ENCODE measurements at places on chromosomes 3 and 15.

- DNase-seq = no peak
Measured at GRCh38 chr3:126671521-126671920, 16.6 kb upstream of the TXNRD3 start.

DNA sequence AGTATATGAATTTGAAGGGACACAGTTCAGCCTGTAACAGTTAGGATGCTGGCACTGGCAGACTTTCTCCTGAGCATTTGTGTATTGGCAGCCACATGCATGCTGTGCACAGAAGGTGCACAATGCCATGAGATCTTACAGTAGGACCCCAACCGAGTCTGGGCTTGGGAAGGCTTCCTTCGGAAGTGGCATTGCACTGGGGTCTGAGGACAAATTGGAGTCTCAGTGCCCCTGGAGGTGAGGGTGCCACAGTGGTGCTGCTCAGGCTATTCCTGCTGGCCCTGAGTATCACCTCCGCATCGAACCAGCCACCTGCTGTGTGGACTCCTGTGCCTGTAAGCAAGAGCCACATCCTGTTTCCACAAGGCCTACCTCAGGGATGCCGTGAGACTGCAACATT lies 99.5 kb downstream of the DNAJB8 start:
- no peak for DNase-seq

GRCh38 chr3:151379083-151379734 lies 5.3 kb downstream of the P2RY12 start:
- DNase-seq = no peak

DNA sequence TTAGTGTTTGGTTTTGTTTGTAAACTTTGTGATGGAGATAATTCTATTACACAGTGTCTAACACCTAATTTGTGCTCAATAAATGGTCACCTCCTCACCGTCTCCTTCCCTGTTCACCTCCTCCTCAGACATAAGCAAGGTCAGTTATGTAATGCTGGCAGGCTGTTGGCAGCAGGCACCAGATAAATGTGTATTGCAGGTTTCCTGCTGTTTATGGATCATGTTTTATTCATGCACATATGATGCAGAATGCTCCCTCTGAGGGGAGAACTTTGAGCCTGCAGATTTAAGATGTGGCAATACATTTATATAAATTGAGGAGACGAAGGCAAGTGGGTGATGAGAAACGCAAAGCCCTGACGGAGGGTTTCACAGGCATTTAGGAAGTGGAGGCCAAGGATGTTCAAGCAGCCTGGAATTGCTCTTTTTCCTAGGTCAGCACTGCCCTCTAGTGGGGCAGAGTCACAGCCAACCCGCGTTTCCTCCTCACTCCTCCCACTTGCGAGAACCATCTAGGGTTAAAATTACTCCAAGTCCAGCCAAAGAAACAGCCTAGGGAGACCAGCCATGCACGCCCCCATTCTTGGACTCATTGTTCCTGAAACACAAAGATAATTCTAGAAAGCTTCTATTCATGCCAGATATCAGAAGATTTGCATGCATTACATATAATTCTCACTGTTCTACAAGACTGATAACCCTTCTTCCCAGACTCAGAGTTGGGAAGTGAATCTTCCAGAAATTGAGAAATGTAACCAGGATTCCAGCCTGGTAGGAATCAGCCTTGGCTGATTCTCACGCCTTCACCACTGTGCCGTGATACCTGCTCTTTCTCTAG lies 228.7 kb downstream of the SLCO3A1 start:
- no peak for DNase-seq

GRCh38 chr15:50871832-50872231 lies 36.7 kb upstream of the AP4E1 start:
- no peak for DNase-seq

GRCh38 chr3:13541691-13542090 lies 7.2 kb upstream of the FBLN2 start:
- DNase-seq = no peak

GRCh38 chr3:139425745-139426400 lies 36.4 kb upstream of the COPB2 start:
- DNase-seq = no peak

- no peak for DNase-seq
Measured at GRCh38 chr3:64739971-64740631, 52.3 kb upstream of the ADAMTS9 start.

GRCh38 chr3:178131801-178132200 lies 404.4 kb upstream of the KCNMB2 start:
- DNase-seq = no peak

GRCh38 chr15:58547628-58548307 lies 116.0 kb downstream of the LIPC start:
- no peak for DNase-seq

- no peak for DNase-seq
Measured at GRCh38 chr3:134846084-134846483, 51.0 kb downstream of the EPHB1 start.

GRCh38 chr15:55824857-55825613 lies 82.1 kb upstream of the PRTG start:
- no peak for DNase-seq

- no peak for DNase-seq
Measured at GRCh38 chr3:195385526-195385925, 57.3 kb downstream of the ACAP2 start.

GRCh38 chr3:127783642-127784160 lies 38.6 kb downstream of the MGLL start:
- no peak for DNase-seq

GRCh38 chr3:158165141-158165655 lies 55.3 kb downstream of the RSRC1 start:
- DNase-seq = no peak

GRCh38 chr3:41653571-41654239 lies 308.2 kb downstream of the ULK4 start:
- DNase-seq = no peak

DNA sequence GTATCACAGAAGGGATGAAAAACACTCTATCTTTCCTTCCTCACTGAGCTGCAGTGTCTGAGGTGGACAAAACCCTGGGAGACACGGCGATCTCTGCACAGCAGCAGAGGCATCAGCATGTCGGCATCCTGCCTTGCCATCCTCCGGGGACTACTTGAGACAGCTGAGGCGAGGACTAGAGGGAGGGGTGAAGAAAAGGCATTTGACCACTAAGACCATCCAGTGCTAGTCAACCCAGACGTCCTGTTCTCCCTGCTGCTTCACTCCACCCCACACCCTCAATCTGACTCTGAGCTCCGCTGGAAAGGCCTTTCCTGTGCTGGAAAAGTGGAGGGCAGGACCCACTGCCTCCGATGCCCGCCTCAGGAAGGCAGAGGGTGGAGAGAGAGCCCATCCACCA lies 67.3 kb downstream of the VGLL4 start:
- no peak for DNase-seq

DNA sequence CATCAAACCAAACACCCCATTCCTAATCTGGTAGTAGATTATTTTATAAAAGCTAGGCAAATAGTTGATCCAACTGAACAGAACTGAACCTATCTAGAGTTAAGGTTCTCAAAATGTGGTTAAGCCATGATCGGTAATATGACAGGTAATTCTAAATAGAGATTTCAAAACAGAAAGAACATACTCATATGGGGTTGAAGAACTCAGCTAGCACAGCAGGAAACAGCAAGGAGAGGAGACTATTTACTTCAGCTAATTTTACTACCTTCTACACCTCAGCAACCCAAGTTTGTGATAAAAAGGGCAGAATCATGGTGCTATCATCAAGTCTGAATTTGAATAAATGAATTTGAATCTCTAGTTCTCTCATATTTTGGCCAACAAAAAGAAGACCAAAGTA lies 11.8 kb downstream of the CD47 start:
- no peak for DNase-seq

DNA sequence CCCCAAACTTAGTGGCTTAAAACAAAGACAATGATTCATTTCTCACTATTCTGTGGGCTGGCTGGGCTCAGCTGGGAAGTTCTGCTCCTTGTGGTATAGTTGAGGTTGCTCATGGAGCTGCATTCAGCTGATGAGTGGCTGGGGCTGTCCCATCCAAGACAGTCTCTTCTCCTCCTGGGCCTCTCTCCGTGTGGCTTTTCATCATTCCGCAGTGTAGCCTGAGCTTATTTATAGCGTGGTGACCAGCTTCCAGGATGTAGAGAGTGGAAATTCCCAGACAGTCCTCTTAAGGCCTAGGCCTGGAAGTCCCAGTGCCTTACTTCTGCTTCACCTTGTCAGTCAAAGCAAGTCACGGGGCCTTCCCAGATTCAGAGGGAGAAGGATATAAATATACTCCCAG lies 136.7 kb upstream of the DAZL start:
- peak; percentile 80 for DNase-seq

DNA sequence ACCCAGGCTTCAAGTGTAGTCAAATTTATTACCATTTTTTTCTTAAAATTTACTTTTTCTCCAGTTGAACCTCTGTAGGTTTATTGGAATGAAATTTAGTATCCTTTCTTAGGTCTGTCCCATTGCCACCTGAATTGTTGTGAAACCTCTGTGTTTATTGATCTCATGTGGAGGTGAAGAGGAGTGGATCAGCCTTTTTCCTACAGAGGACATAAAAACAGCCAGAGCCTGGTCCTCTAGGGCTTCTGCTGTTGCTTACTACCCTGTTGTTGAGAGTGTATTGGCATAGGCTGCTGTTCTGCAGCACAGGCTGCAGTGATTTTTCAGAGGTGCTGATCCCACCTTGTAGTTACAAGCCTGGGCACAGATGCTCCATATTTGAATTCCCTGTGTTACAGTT lies 44.6 kb downstream of the LRRC28 start:
- no peak for DNase-seq

All from gastrocnemius medialis (tissue), 4 donors.